ENCODE measurements at places on chromosomes 7 and 10. TPM values are rescaled to one million over a fixed set of nuclear protein-coding genes. Genes with fewer than 3 reads are reported as not detected.

GRCh38 chr7:121953601-121954000 lies 80.6 kb downstream of the PTPRZ1 start:
- no peak overlapping the region for H3K27ac ChIP-seq
- no peaks in the 10 kb centered on the region for H3K27me3 ChIP-seq

The OR13A1 gene
- total RNA-seq = not detected

GRCh38 chr7:12032146-12032545 lies 178.9 kb upstream of the TMEM106B start:
- no peak overlapping the region for H3K4me3 ChIP-seq
- no peak for DNase-seq
- H3K27me3 ChIP-seq = no peaks in the 10 kb centered on the region
- H3K36me3 ChIP-seq = no peaks in the 10 kb centered on the region
- H3K4me1 ChIP-seq = no peaks in the 10 kb centered on the region

GRCh38 chr10:5477948-5478693 lies 21.2 kb downstream of the CALML5 start:
- no peaks in the 10 kb centered on the region for H3K4me1 ChIP-seq
- H3K27me3 ChIP-seq = no peaks in the 10 kb centered on the region
- H3K27ac ChIP-seq = no peak overlapping the region
- DNase-seq = no peak

The AEBP1 gene
- total RNA-seq = 20.5 TPM

The CPED1 gene
- total RNA-seq = 33.8 TPM

DNA sequence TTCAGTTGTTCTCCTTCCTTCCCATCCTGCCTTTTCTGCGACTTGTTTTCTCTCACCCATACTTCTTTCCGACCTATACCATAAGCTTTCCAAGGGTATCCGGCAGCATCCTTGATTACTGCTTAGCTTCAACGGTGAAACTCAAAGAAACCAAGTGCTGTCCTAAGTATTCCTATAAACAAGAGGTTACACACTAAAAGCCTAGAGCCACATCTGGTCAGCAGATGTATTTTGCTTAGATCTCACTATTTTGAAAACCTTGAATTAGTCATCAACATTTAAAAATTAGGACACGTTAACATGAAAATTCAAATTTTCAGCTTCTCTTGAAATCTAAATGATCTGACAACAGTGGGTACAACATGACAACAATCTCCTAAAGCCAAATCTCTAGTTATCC lies 20.0 kb downstream of the ARHGAP21 start:
- H3K4me3 ChIP-seq = no peak overlapping the region
- no peaks in the 10 kb centered on the region for H3K36me3 ChIP-seq
- peaks cover 92% of the 10 kb centered on the region for H3K4me1 ChIP-seq

DNA sequence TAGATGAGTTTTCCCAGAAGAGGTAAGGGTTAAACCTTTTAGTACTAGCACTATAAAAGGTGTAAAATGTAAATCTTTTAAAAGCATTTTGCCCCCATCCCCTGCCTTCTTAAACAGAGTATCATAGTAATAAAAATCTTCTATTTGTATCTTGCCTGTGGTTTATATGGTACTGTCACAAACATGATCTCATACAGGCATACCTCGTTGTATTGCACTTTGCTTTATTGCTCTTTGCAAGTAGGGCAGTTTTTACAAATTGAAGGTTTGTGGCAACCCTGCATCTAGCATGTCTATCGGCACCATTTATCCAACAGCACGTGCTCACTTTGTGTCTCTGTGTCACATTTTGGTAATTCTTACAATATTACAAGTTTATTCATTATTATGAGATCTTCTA lies 198.8 kb upstream of the YAE1 start:
- no peaks in the 10 kb centered on the region for H3K36me3 ChIP-seq
- H3K4me3 ChIP-seq = no peak overlapping the region
- DNase-seq = no peak
- H3K4me1 ChIP-seq = no peaks in the 10 kb centered on the region
- no peak overlapping the region for H3K27ac ChIP-seq

- peak; percentile 55 for DNase-seq
- peak overlapping the region; percentile 94 for H3K27ac ChIP-seq
- peaks cover 29% of the 10 kb centered on the region for H3K27me3 ChIP-seq
- H3K4me3 ChIP-seq = peak overlapping the region; percentile 99
- H3K36me3 ChIP-seq = no peaks in the 10 kb centered on the region
These were observed 613 bp downstream of the OAT start for GRCh38 chr10:124417895-124418725.

The DKK1 gene
- not detected for total RNA-seq

The GHRHR gene
- not detected for total RNA-seq

The IFIT2 gene
- 4.5 TPM for total RNA-seq

DNA sequence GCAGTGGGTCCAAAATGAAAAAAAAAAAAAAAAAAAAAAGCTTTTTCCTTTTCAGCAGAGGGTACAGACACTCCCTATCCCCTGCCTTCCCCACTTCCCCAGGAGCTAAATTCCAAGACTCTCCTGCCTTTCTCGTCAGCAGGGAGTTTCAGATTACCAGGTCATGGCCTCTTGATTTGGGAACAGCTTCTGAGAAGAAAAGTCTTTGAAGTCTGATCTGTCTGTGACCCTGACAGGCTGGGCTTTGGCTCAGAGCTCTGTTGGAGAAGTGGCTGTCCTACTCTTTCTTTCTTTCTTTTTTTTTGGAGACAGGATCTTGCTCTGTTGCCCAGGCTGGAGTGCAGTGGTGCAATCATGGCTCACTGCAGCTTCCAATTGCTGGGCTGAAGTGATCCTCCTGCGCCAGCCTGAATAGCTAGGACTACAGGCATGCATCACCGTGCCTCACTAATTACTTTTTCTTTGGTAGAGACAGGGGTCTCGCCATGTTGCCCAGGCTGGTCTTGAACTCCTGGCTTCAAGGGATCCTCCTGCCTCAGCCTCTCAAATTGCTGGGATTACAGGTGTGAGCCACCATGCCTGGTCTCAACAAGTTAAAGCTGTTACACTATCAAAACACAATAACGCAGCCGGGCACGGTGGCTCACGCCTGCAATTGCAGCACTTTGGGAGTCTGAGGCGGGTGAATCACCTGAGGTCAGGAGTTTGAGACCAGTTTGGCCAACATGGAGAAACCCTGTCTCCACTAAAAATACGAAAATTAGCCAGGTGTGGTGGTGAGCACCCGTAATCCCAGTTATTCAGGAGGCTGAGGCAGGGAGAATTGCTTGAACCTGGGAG lies 59.9 kb downstream of the COL26A1 start:
- no peak overlapping the region for H3K27ac ChIP-seq
- no peaks in the 10 kb centered on the region for H3K36me3 ChIP-seq
- no peaks in the 10 kb centered on the region for H3K4me1 ChIP-seq
- no peak overlapping the region for H3K4me3 ChIP-seq
- no peak for DNase-seq
- peaks cover 53% of the 10 kb centered on the region for H3K27me3 ChIP-seq

GRCh38 chr7:147759327-147759943 lies 831.1 kb upstream of the C7orf33 start:
- DNase-seq = no peak
- no peak overlapping the region for H3K27ac ChIP-seq
- H3K4me1 ChIP-seq = no peaks in the 10 kb centered on the region
- H3K4me3 ChIP-seq = no peak overlapping the region

DNA sequence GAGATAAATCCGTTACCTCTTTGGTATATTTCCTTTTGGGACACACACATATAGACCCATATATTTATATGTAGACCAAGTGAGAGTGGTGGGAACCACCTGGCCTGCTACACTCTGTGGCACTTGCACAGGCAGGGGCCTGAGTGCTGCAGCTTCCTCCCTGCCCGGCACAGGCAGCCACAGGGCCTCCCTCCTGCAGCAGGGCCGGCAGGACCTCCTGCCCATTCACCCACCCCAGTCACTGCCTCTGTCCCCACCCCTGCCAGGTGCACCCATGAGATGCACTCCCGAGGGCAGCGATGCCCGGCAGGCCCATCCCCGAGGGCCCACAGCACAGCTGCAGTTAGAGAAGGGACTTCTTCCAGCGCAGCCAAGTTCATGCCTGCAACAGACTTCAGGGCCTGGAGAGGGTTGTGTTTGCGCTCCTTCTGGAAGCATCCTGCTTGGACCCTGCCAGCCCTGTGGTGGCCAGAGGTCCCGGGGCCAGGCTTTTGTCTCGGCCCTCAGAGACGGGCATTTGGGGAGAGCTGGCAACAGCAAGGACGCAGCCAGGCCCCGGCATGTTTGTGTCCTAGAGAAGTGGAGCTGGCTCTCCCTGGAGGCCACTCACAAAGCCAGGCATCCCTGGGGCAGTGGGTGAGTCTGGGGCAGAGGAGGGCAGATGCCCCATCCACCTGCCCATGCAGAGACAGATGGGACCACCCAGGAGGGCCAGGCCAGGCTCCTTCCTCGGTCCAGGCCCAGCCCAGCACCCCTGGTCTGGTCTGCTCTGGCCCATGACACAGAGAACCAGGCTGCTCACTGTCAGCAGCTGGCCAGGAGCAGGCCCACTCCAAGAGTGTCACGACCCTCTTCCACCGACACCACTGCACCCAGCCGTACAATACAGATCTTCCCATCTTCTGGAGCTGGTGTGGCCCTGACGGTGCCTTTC lies 41.4 kb downstream of the PWWP2B start:
- no peaks in the 10 kb centered on the region for H3K36me3 ChIP-seq
- no peak for DNase-seq
- no peaks in the 10 kb centered on the region for H3K27me3 ChIP-seq
- H3K4me3 ChIP-seq = no peak overlapping the region

GRCh38 chr10:88687853-88688467 lies 18.1 kb upstream of the LIPK start:
- H3K27ac ChIP-seq = no peak overlapping the region
- H3K36me3 ChIP-seq = no peaks in the 10 kb centered on the region
- H3K4me1 ChIP-seq = no peaks in the 10 kb centered on the region
- DNase-seq = no peak
- no peak overlapping the region for H3K4me3 ChIP-seq

DNA sequence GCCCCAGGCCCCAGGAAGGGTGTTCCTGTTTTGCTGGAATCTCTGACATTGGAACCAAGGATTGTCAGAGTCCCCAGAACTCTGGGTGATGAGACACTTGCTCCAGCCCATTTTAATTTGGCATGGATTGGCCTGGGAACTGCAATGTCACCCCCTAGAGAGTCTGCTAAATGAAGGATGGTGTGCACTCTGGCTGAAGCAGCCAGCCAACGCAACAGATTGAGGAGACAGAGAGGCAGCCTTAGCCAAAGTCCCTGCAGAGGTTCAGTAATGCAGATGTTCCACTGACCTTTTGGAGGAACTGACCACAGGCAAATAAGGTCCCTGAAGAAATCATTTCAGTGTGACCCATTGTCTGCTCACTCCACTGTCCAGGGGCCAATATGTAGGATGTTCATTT lies 13.4 kb downstream of the LRRC18 start:
- H3K4me3 ChIP-seq = no peak overlapping the region
- no peaks in the 10 kb centered on the region for H3K36me3 ChIP-seq
- peaks cover 8% of the 10 kb centered on the region for H3K4me1 ChIP-seq
- DNase-seq = no peak
- no peak overlapping the region for H3K27ac ChIP-seq

The MKRN1 gene
- total RNA-seq = 90.0 TPM

- H3K36me3 ChIP-seq = no peaks in the 10 kb centered on the region
- no peak overlapping the region for H3K27ac ChIP-seq
- DNase-seq = no peak
- peaks cover 6% of the 10 kb centered on the region for H3K4me1 ChIP-seq
- no peak overlapping the region for H3K4me3 ChIP-seq
These were observed 58.9 kb downstream of the PRKAR2B start for GRCh38 chr7:107103369-107103768.

GRCh38 chr10:92901819-92902251 lies 53.5 kb downstream of the EXOC6 start:
- no peaks in the 10 kb centered on the region for H3K27me3 ChIP-seq
- H3K4me1 ChIP-seq = no peaks in the 10 kb centered on the region
- no peak overlapping the region for H3K27ac ChIP-seq
- peaks cover 17% of the 10 kb centered on the region for H3K36me3 ChIP-seq
